ENCODE measurements at places on chromosomes 7 and 10.

GRCh38 chr7:118642396-118642795, 417.9 kb downstream of the ANKRD7 start:
- no peak for DNase-seq

- no peak for DNase-seq
Observed at GRCh38 chr7:116552602-116553001, 27.8 kb downstream of the CAV1 start.

GRCh38 chr7:34728156-34728555, 70.1 kb downstream of the NPSR1 start:
- DNase-seq, result no peak

DNA sequence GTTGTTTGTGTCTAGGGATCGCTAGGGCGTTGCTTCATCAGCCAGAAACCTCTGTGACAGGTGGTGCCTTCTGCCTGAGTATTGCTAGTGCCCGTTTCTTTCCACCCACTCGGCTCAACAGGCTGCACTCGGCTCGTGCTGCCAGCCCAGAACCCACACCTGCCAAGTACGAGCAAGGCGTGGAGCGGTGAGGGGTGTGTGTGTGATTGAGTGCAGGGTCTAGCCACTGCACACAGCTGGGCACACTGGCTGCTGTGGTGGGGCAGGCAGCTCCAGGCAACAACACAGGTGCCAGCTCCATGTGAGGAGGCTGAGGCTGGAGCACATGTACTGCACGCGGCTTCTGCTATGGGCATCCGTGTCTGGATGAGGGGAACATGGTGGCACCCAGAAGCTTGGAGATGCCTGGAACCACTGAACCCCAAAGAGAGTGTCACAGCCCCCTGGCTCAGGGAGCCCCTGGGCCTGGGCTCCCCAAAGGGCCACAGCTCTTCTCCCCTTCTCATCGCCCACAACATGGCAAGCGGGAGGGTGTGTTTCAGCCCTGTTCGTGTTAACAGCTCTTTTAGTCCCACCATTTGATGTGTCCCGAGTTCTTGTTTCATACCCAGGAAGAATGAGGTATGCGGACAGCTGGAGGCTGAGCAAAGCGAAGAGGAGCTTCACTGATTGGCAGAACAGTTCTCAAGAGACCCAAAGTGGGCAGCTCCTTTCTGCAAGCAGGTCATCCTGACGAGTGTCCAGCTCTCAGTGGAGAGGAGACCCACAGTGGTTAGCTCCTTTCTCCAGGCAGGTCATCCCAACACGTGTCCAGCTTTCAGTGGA, 78.1 kb downstream of the HDAC9 start:
- DNase-seq, result no peak

DNA sequence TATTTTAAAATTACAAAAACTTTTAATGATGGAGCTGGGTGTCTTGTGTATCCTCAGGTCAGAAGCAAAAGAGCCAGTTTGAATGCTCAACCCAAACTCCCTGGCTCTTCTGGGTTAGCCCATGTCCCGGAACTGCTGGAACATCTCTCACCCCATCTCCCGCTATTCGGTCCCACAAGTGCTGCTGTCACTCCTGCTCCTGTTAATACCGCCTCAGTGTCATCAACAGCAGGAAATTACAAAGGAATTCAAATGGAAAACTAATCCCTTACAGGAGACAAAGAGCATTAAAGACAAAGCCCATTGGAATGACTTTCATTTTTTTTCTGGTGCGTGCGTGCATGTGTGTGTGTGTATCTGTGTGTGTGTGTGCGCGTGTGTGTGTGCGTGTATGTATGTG, 112.0 kb upstream of the C7orf33 start:
- DNase-seq, result no peak

All from bone marrow (tissue), 2 donors.